Mesothelial cell of epicardium (in vitro differentiated cells): ENCODE measurements at places on chromosomes 2 and 18. TPM values are rescaled to one million over a fixed set of nuclear protein-coding genes. Genes with fewer than 3 reads are reported as not detected.

DNA sequence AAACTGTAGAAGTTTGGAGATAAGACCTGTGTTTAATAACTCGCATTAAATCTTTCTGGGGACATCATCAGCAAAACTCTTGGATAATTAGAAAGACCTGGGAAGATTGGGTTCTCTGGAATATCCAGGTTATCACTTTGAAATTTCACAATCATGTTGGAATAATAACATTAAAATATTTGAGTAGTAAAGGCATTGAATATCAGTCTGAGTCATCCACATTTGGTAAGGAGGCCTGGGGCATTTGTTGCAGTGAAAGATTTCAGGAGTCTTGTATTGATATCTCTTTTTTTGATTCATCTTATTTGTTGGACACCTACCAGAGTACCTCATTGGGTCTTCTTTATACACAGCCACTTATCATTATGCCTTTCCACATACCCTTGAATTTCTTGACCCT lies 95.9 kb downstream of the EPB41L5 start:
- DNase-seq = no peak

GRCh38 chr2:132669908-132670495 lies at the start of gene LYPD1:
Gene LYPD1, minus strand, starts transcription at chr2:132670205. Its CDS starts 273 bp downstream, at chr2:132669932.
- no peak for DNase-seq

The RTP5 gene
- not detected in 3 replicates for total RNA-seq

GRCh38 chr2:72367530-72368225 lies 220.0 kb upstream of the CYP26B1 start:
- no peak for DNase-seq

GRCh38 chr2:7849531-7849930 lies 832.3 kb upstream of the ID2 start:
- no peak for DNase-seq

The RAB27B gene
- 0.63 to 1.3 TPM (median 0.98 TPM) in 3 replicates for total RNA-seq

DNA sequence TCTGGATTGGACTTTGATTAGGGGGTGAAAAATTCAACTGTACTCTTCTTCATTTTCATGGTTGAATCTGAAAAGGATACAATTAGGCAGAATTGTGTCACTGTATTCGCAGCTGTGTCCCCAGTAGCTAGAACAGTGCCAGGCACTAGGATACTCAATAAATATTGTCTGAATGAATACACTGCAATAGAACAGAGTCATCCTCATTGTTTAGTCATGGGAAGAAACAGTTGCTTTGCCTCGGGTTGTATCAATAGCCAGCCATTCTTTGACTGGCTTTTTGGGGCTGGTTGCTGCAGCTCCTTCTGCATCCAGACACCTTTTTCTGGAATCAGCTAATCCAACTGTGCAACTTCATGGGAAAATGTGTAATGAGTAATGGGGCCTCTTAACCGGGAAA lies 18.1 kb upstream of the DYNC1I2 start:
- no peak for DNase-seq
